ENCODE measurements at places on chromosomes 5 and 9.
A peak's percentile ranks its signal among the peaks of the same experiment; 100 is the strongest.

DNA sequence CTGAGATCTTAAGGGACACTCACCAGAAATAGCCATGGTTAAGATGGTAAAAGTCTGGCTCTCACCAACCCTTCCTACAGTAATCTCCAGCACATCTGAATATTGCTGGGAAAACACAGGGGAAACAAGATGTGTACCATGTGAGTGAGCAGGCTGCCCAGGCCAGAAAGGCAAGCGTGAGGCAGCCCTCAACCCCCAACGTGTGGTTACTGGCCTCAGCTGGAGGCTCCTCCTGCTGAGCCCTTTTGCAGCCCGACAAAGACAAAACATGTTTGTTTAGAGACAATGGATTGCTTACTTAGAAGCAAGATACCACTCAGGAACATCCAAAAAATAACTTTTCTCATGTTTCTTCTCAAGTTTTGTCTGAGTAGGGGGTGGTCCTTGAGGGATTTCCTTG, 16.6 kb downstream of the ZFP62 start:
- DNase-seq: no peak

GRCh38 chr9:130433168-130433946, 11.4 kb upstream of the ASS1 start:
- no peak for DNase-seq

- no peak for DNase-seq
Observed at GRCh38 chr9:130110166-130110565, 56.5 kb downstream of the GPR107 start.

GRCh38 chr9:70406434-70406862, 8.0 kb downstream of the KLF9 start:
- no peak for DNase-seq

- DNase-seq: no peak
Observed at GRCh38 chr5:7667216-7667767, 183.6 kb downstream of the CFAP90 start.

DNA sequence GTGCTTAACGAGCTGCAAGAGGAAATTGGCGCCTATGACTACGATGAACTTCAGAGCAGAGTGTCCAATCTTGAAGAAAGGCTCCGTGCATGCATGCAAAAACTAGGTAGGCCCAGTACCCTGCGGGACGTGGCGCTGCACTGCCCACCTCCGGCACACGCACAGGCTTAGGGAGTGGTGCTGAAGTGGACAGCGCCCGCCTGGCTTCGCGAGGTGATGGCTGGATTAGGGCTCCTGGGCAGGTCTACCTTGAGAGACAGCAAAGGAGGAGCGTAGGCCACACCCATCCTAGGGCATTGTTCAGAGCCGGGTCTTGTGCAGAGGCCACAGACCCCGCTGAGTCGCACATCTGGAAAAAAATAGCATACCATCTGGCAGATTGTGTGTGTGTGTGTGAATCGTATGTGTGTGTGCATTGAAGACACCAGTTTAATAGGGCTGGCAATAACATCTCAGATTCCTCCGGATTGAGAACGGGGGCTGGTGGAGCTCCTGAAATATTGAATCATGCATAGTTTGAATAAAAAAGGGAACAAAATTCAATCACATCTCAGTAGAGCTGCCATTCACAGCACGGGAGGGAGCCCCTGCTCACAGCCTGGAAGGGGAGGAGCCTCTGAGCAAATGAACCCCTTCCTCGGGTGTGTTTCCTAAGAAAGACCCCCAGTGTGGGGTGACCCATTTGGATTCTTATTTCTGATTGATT, 11.1 kb downstream of the OLFM1 start:
- DNase-seq: no peak

- DNase-seq: no peak
Observed at GRCh38 chr9:98913705-98914104, 30.0 kb upstream of the COL15A1 start.

DNA sequence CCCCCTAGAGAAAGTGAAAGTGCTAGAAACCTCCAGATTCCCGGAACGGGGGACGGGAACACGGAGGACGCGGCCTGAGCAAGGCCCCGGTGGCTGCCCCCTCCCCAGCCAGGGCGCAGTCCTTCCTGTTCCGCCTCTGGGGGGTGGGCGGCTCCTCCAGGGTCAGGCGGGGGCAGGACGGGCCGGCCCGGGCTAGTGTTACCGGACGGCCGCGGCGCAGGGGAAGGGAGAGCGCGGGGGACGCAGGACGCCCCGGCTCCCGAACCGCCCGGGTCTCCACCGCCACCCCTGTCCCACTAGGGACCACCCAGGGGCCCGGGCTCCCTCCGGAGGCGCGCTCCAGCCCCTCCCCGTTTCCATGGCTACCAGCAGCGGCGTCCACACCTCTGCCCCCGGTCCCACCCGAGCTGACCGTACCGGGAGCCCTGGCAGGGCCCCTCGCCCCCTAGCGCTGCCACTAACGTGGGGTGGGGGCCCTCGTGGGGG, 579 bp downstream of the SLC12A7 start:
- DNase-seq: peak; percentile 62

All from NCI-H526 (cell line).